ENCODE measurements at places on chromosomes 6 and 20.

DNA sequence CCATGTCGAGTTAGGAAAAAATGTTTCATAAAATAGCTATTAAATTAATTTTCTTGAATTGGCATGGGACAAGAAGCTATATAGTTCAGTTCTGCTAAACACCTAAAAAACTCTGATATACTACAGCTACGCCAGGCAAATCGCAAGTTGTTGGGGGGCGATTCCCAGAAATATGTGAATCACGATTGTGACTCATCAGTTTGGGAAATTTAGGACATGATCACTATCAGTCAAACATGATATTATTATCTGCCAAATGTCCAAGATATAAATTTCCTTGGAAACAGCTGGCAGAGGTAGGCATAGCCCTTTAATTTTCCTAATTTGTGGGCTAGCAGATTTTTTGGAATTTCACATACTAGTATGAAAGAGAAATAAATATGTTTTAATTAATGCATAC, 123.6 kb downstream of the ATXN1 start:
- DNase-seq, result no peak

- DNase-seq, result no peak
These were observed 177.2 kb downstream of the TSHZ2 start for GRCh38 chr20:53149148-53149889.

DNA sequence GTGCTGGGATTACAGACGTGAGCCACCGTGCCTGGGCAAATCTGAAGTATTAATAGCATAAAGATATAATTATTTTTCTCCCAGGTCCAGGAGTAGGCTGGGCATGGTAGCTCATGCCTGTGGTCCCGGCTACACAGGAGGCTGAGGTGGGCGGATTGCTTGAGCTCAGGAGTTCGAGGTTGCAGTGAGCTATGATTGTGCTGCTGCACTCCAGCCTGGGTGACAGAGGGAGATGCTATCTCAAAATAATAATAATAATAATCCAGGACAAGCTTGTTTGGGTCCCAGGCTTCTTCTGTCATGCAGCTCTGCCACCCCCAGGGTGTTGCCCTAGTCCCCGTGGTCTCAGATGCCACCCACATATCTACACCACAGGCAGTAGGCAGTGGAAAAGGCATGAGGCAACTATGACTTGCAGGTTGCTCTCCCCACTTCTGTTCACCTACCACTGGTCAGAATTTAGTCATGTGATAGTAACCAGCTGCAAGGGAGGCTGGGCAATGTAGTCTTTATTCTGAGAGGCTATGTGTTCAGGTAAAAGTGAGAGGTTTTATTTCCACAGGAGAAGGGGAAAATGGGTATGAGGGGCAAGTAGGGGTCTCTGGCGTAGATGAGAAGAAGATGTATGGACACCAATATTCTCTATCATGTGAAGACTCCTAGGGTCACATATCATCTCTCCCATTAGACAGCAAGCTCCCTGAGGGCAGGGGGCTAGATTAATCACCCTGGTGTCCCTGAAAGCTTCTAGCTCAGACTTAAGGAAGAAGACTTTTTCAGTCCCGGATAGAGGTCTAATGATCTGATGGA, 25.7 kb downstream of the TCF15 start:
- DNase-seq, result no peak

DNA sequence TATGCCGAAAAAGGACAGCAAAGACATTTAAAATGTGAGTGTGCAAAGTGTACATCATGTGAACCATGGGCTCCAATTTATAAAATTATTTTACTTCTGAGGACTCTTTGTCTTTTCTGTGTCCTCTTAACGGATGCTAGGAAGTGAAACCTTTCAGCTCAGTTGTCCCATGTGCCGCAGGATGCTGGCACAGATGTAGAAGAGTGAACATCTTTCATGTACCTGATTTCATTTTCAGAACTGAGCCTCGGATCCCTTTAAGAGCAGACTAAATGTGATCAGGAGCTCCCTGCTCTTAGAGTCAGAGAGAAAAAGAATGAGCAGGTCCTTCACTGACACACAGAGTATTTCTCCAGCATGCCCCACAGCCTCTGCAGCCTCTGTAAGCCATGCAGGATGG, 27.6 kb upstream of the FUCA2 start:
- no peak for DNase-seq

DNA sequence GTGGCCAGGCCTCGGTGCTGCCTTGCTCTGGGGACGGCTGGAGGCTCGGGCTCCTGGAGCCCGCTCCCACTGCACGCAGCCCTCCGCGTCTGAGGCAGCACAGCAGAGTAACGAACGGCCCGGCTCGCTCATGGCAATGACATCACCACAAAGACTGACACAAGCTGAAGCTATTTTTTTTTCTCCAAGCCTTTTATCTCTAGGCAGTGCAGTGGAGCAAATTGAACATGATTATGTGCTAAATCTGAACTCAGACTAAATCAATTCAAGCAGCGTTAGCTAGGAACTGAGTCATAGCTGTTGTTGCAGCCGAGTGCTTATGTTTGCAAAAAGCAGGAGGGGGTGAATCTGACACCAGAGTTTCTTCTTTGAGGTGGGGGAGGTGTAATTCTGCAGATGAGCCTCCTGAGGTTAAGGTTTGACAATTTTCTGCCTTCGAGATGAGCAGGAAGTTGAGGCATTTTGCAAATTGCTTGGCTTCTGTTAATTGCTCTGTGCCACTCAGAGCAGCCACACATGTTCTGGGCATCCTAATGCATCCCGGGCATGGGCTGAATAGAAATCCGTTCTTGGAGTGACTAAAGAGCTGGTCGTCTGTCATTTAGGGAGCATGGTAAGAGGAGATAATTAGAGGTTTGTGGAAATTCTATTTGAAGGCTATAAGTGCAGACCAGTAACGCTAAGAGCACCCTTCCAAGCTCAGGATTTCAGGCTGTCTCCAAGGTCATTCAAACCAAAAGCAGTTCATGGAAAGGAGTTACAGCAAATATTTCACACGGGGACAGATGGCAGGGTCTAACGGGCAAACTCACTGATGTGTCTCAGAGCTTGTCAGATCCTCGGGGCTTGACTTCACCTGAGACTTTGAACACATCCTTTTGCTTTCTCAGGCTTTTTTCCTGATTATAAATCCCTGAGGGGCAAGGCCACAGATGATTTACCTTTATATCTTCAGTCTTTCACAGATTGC, 155.1 kb upstream of the ENPP5 start:
- no peak for DNase-seq

All from activated CD8-positive, alpha-beta memory T cell treated with anti-CD3 and anti-CD28 coated beads for 4 hours (primary cell).